ENCODE measurements at places on chromosomes 12 and 14. TPM values are rescaled to one million over a fixed set of nuclear protein-coding genes. Genes with fewer than 3 reads are reported as not detected.

The INHBC gene
- total RNA-seq = not detected

DNA sequence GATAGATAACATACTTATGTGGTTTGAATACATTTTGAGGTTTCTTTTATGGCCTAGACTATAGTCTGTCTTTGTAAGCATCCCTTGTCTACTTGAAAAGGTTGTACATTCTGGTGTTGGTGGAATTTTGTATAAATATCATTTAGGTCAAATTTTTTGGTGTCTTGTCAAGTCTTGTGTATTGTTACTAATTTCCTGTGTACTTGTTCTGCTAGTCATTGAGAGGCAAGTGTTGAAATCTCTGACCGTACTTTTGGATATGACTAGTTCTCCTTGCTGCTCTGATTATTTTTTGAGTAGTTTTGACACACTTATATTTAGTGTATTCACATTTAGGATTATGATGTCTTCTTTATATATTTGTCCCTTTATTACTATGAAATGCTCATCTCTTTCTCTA is 219.6 kb downstream of the CCDC91 start:
- H3K27ac ChIP-seq = no peak overlapping the region
- no peak for DNase-seq
- no peak overlapping the region for H3K4me3 ChIP-seq

The AKAP3 gene
- total RNA-seq = 1.6 TPM

The KRT86 gene
- not detected for total RNA-seq

- no peak overlapping the region for H3K27ac ChIP-seq
- H3K4me3 ChIP-seq = no peak overlapping the region
- no peaks in the 10 kb centered on the region for H3K27me3 ChIP-seq
- H3K36me3 ChIP-seq = no peaks in the 10 kb centered on the region
Measured at GRCh38 chr14:99215277-99215676, 56.7 kb downstream of the BCL11B start.

GRCh38 chr12:3531496-3531895 is 40.5 kb downstream of the PRMT8 start:
- H3K27ac ChIP-seq = no peak overlapping the region
- no peak overlapping the region for H3K4me3 ChIP-seq
- H3K27me3 ChIP-seq = no peaks in the 10 kb centered on the region
- no peak for DNase-seq
- H3K36me3 ChIP-seq = no peaks in the 10 kb centered on the region
- no peaks in the 10 kb centered on the region for H3K4me1 ChIP-seq

DNA sequence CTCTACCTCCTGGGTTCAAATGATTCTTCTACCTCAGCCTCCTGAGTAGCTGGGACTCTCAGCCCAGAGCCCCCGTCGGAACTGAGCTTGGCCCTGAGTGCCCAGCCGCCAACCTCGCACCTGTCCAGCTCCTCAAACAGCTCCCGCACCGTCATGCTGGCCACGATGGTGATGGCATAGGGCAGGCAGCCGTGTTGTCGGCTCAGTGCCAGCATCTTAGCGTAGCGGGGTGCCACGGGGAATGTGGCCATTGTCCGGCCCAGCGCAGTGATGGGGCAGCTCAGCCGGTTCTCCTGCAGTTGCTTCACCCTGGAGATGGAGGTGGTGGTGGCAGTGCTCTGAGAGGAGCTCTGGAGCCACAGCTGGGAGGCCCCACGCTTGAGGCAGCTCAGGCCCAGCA is 32.4 kb downstream of the DHX37 start:
- no peak overlapping the region for H3K4me3 ChIP-seq
- no peak for DNase-seq
- H3K27me3 ChIP-seq = no peaks in the 10 kb centered on the region

- H3K27me3 ChIP-seq = peaks cover 6% of the 10 kb centered on the region
- no peak within 1 kb of the TSS for H3K27ac ChIP-seq
- H3K4me3 ChIP-seq = peak within 1 kb of the TSS; percentile 20
- H3K36me3 ChIP-seq = no peaks in the 10 kb centered on the region
Measured at GRCh38 chr12:125185740-125186470, 120.7 kb downstream of the AACS start.
